ENCODE measurements at places on chromosomes 5 and 9.

DNA sequence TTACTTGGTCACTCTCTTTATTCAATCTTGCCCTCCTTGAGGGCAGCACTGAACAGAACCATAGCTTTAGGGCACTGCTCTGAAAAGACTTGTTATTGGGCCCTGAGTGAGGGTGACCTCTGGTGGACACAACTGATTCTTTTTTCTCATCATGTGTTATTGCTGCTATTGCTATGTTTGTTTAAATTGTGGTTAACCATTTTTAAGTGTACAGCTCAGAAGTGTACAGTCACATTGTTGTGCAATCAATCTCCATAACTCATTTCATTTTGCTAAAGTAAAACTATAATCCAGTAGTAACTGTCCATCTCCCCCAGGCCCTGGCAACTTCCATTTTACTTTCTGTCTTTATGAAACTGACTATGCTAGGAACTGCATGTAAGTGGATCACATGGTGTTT, 351.1 kb upstream of the RIOK2 start:
- no peak for DNase-seq

DNA sequence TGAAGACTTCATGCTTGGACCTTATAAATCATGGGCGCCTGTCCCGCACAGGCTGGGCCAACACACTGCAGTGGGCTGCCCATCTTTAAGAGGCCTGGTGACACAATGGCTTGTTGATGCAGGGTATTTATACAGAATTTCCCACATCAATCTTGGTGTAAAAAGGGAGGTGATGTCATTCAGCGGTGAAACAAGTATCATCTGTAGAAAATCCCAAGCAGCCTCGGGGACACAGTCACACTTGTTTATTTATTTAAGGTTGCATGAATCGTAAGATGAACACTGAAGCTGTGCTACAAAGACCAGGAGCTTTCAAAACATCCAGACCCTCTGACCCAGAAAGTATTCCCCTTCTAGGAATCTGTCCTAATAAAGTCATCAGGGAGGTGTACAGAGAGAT, 40.5 kb downstream of the SMIM23 start:
- DNase-seq: no peak

GRCh38 chr5:53956196-53956595, 354.2 kb downstream of the ARL15 start:
- no peak for DNase-seq

GRCh38 chr5:138968601-138969000, 93.5 kb upstream of the LRRTM2 start:
- DNase-seq: no peak

DNA sequence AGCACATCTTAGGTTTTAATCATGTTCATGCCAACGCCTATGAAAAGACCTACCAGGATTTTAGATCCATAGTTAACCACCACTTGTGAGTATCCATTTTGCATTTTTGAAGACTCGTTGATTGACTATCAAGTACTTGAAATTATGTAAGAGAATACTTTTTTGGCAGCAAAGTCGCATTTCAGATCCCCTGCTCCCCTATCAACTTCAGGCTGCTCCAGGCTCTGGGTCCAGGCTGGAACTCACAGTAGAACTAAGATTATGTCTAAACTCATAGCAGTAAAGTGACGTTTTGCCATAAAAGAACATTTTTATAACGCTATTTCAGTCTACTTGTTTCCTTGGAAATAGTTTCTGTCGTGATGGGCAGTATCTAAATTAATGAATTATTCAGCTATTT, 267.7 kb downstream of the FANCC start:
- no peak for DNase-seq

DNA sequence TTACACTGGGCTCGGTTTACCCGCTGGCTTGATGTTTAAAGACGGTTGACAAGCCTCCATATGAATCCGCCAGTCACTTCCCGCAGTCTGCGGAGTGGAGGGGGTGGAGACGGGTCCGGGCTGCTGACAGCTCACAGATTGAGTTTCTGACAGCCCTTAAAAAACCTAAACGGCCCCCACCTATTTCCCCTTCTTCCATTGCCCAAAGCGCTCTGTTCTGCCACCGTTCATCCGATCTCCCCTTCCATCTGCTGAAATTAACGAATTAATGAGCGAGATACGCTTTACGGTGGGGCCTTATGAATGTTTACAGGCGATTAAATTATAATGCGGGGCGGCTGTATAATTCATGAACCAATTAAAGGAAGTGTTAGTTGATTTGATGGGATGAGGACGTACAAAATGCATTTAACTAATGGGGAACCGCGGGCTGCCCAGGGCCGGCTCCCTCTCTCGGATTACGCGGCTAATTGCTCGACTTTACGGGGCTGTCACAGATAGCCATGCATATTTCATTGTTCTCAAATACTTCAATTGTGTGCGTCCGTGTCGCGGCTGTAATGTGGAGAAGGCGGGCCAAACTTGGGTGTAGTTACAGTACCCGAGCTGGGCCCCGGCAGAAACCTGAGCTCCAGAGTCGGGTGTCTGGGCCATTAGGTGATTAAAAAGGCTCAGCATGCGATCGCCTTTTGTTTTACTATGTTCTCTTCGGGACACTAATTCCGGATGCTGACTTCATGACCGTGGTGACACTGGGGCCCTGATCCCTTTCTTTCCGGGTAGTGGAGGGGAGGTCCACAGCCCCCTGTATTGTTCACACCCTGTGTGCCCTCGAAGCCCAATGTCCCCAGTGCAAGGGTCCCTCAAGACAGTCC, 74.9 kb downstream of the GTF3C4 start:
- DNase-seq: no peak

Measured in right lobe of liver (tissue), 6 donors.